NCI-H1417 (cell line): ENCODE measurements at places on chromosomes 1 and 21.

DNA sequence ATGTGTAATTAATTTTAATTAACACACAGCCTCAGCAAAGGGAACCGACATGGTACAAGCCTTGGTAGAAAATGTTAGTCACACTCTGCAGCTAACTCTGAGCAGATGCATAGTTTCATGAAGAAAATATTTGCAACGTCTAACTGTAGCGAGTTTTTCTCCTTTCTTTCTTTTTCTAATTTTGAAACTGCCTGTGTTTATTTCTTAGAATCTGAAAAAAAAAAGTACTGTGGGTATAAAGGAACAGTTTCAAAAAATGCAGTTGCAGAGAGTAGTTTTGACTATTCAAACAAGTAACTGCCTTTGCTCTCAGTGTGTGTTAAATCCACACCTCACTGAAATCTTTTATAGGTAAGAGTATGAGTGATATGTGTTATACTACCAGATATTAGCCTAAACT, 149.9 kb upstream of the C1orf105 start:
- no peak for DNase-seq

GRCh38 chr1:4963251-4963650, 308.8 kb downstream of the AJAP1 start:
- no peak for DNase-seq

DNA sequence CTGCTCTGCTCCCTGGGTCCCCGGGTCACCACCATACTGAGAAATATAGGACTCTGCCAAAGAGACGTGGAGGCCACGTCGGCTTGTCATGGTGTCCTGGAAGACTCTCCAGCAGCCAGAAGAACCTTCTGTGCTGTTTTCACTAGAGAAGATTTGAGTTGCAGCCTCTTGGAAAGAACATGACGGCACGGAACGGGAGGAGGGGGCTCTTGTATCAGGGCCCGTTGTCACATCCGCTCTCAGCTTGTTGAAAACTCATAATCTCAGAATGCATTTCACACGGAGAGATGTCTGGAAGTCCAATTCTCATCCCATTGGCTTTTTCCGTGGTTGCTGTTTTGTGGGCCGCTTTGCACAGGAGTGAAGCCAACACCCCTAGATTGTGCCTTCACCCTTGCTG, 39.4 kb upstream of the FAM3B start:
- no peak for DNase-seq

GRCh38 chr1:85584264-85584781, 3.8 kb downstream of the CCN1 start:
- DNase-seq: no peak

DNA sequence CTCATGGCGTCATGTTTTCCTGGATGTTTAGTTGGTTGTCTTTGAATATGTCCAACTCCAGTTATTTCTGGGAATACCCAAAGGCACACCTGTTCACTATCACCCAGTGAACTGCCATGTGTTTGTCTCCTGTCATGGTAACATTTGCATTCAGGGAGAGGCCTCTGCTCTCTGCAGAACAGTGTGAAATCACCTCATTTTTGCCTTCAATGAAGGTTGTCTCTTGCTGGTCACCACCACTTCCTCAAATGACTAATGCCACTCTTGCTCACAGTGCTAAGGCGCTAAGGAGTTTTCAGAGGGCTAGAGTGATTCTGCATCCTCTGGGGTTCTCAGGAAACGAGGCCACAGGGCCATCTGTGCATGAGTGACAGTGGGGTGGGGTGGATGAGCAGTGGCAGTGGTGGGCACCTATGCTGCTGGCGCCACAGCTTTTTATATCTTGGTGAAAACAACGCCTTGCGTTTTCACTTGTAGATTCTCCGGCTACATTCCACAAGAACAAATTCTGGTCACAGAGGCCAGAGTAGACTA, 60.0 kb upstream of the ATP5PO start:
- no peak for DNase-seq

DNA sequence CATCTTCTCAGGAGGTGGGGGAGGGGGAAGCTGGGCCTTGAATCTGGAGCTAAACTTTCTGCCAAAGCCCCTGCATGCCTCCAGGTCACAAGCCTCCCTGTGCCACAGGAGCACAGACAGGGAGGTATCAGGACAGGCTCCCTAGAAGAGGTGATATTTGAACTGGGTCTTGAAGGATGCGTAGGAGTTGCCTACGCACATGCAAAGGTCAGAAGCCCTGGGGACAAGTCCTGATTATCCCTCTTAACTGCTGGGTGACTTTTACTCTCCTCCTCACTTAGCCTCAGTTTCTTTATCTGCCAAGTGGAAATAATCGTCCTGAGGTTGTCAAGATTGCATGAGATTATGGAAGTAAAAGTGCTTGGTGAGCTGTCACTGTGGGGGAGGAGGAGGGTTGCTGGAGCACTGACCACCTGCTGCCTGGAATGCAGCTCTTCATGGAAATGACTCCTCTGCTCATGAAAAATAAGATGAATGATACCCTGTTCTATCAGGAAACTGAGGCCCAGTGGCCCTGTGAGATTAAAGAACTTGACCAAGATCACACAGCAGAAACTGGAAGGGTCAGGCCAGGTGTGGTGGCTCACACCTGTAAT, 50.6 kb upstream of the LAPTM5 start:
- no peak for DNase-seq

DNA sequence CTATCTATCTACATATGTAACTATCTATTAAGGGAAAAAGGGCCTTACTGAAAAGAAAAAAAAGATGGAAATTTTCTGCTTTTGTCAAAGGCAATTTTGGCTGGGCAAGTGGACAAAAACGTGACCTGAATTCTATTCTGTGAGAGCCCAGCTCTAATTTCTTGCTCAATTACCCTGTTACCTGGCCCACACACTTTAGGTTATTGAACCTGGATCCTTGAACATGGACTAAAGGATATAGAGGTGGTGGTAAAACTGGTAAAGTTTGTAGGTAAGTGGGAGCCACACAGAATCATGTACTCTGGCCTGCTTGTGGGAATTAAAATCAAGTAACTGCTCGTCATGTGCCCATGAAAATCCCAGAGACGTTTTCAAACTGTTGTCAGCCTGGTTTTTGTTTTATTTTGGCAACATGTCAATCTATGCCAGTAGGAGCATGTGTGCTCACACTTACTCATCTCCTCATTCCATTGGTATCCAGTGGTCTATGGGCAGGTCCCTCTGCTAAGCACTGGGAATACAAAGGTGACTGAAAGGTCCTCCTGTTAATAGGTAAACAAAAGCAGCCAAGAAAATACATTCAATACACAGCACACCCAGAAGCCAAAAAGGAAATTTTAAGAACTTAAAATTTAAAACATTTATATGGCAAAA, 113.7 kb upstream of the WARS2 start:
- no peak for DNase-seq

DNA sequence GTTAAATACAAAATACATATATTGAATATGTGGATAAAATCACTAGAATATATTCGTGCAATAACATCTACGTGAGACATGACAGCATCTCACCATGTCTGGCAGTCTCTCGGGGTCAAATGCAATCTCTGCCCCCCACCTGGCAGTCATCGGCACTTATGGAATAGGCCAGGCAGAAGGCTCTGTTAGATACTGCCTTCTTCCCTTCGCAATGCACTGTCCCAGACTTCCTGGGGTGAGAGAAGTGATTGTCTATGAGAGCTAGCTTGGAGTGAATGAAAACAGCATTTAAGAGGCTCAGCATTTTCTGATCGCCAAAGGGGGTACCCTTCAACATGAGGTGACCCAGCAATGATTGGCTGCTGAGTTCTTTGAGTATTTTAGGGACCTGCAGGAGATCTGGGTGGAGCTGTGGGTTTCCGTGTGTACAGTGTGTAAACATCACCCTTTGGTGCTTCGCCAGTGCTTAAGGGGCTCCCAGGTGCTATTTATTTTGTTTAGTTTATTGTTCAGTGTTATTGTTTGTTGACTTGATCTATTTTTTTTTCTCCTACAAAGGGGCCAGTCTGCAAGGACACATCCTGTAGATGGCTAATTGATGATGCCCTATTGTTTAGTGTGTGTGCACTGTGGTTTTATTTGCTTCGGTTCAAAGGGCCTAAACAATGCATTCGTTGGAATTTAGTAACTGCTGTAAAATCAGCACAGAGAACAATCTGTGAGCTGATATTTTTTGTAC, 10.2 kb downstream of the ERG start:
- peak; percentile 87 for DNase-seq

DNA sequence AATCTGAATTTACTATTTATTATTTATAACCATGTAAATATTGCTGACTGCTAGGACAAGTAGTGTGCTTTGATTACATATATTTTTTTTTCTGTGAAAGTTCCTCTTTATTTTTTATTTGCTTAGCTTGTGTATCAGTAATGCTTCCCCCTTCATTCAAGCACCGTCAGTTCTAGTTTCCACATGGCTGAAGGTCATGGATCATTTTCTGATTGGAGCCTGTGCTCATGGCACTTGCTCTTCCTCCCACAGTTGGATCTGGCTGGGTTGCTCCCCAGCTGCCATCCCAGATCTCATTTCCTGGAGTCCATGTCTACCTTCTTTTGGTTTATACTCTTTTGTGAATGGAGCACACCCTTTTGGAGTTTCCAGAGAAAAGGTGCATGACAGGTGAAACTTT, 57.0 kb upstream of the IGSF5 start:
- no peak for DNase-seq

DNA sequence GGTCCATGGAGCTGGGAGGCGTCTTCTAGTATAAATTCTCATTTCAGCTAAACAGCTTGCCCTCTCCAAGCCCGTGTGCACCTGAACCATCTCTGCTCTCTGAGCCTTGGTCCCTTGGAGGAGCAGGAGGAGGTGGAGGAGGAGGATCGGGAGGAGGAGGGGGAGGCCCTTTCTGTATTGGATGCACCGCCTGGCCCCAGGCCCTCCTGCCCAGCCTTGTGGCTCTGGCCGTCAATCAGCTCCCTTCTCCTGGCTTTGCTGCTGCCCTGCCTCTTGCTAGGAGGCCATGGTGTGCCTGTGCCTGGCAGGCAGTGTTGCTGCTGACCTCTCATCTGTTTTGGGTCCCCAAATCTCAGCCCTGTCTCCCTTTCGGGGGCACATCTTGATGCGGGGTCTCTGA, 9.0 kb downstream of the COL18A1 start:
- no peak for DNase-seq

- DNase-seq: peak; percentile 55
These were observed 164.2 kb downstream of the CACNA1E start for GRCh38 chr1:181647314-181648035.

- no peak for DNase-seq
These were observed 62.8 kb downstream of the CNST start for GRCh38 chr1:246629030-246629429.

DNA sequence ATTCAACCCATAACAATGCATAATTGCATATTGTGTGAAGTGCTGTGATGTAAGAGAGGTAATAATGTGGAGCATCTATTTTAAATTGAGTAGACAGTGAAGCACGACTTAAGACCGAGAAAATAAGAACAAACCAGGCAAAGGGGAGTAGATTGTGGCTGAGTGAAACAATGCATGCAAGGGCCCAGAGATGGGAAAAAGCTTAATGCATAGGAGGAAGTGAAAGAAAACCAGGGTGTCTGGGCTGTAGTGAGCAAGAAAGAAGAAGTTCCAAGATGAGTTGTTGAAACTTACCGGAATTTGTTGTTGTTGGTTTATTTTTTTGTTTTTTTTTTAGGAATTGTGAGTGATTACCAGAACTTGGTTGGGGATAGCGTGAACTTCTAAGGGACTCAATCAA, 104.7 kb downstream of the SNX7 start:
- no peak for DNase-seq

DNA sequence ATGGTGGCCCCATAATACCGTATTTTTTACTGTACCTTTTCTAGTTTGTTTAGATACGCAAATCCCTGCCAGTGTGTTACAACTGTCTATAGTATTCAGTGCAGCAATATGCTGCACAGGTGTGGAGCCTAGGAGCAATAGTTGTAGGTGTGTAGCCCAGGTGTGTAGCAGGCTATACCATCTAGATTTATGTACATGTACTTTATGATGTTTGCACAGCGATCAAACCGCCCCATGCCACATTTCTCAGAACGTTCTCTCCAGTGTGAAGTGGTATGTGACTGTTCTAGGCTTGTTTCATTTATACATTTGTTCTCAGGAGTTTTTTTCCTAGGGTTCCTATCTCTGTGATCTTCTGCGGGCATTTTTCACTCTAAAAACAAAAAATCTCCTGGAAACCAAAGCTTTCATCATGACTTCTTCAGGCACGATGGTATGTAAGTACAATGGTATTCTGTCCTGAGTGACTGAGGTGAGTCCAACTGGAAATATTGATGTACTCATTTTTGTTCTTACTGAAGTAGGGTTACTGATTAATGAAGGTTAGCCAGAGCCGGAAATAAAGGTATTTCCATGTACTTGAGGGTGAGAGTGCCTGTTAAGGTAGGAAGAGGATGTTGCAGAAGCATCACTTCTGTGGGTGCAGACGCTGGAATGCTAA, 153.0 kb downstream of the GABPA start:
- DNase-seq: no peak

DNA sequence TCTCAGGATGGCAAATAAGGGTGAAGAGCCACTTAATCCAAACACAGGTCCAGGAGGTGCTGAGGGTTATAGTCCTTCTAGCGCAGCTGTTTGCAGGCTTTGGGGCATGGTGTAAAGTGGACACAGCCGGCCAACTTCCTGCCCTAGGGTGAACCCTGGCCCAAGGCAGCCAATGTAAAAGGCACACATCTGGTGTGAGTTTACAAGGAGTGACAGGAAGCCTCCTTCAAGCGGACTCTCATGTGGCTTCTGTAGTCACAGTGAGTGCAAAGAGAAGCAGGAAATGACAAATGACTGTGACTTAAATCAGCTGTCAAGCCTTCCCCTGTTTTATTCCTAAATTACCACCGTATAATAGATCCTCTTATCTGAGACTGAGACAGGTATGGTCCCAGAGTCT, 213.0 kb downstream of the CRB1 start:
- peak; percentile 9 for DNase-seq

- no peak for DNase-seq
These were observed 68.3 kb upstream of the NFIA start for GRCh38 chr1:61013946-61014667.

DNA sequence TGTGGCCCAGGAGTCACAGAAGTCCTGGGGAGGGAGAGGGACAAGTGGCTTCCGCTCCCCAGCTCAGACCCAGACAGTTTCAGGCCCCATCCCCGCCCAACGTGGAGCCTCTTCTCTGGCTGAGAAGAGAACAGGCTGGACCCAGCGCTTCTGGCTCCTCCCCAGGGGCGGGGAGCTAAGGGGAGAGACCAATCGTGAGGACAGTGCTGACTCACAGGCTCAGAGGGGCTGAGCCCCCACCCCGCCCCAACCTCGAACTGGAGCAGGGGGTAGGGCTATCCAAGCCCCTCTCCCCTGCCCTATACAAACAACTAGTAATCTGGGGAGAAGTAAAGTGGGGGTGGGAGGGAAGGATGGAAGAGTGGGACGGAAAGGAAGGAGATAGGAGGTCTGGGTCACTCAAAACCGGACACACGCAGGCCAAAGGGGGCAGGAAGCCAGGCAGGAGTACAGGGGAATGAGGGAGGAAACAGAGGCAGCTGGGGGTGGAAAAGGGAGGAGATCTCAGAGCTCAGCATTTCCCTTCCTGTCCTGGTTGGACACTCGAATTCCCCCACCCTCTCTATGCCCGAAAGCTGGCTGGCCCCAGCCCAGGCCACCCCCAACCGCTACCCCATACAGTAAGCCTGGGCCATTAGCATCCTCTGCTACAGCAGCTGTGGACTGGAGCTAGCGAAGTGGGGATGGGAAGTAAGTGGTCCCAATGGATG, at the start of gene SHC1:
TSS of gene SHC1 (minus strand) at position 117 of the 710 bp plus-strand sequence. CDS start 221 bp downstream, outside the sequence.
- DNase-seq: no peak

GRCh38 chr1:115084902-115085511, 4.3 kb downstream of the TSPAN2 start:
- no peak for DNase-seq
